ENCODE measurements at places on chromosomes 16 and 17. TPM values are rescaled to one million over a fixed set of nuclear protein-coding genes. Genes with fewer than 3 reads are reported as not detected.

The NKD1 gene
- 18.0 TPM for total RNA-seq

The TBC1D3E gene
- not detected for total RNA-seq

The ABCA10 gene
- 1.5 TPM for total RNA-seq

The FOXO3B gene
- total RNA-seq: 6.7 TPM

The IL4R gene
- total RNA-seq: 149 TPM

The FSCN2 gene
- not detected for total RNA-seq

The SLC52A1 gene
- total RNA-seq: not detected

The TPSAB1 gene
- 20.2 TPM for total RNA-seq

The KRT12 gene
- not detected for total RNA-seq

The CUEDC1 gene
- 36.8 TPM for total RNA-seq

The KRT31 gene
- not detected for total RNA-seq

The CDRT15 gene
- total RNA-seq: not detected

The ASPA gene
- 4.6 TPM for total RNA-seq

The CLEC19A gene
- not detected for total RNA-seq

The SUPT4H1 gene
- total RNA-seq: 50.5 TPM

The KCNAB3 gene
- total RNA-seq: 0.66 TPM

The PRSS22 gene
- not detected for total RNA-seq

The IRF8 gene
- total RNA-seq: 9.2 TPM

The ANKRD40CL gene
- total RNA-seq: not detected

The CDH15 gene
- total RNA-seq: not detected

The CNTNAP1 gene
- 46.8 TPM for total RNA-seq

The KCNH4 gene
- not detected for total RNA-seq

The C1QTNF1 gene
- 23.9 TPM for total RNA-seq

The PERCC1 gene
- total RNA-seq: not detected

The SLC12A3 gene
- total RNA-seq: not detected

The PRKCB gene
- total RNA-seq: 23.4 TPM

The PLD6 gene
- total RNA-seq: 15.3 TPM

The SYNGR3 gene
- 7.1 TPM for total RNA-seq

The GPR139 gene
- not detected for total RNA-seq

The MYL11 gene
- not detected for total RNA-seq

The AANAT gene
- total RNA-seq: not detected

The MAP2K6 gene
- 1.8 TPM for total RNA-seq

The APOH gene
- not detected for total RNA-seq

The IGFALS gene
- total RNA-seq: 1.2 TPM

The FAAP100 gene
- total RNA-seq: 24.1 TPM

The PVALEF gene
- not detected for total RNA-seq

The CES5A gene
- not detected for total RNA-seq

The KIF2B gene
- total RNA-seq: not detected

The ASIC2 gene
- 0.16 TPM for total RNA-seq

The PAM16 gene
- total RNA-seq: 52.7 TPM

The CTF1 gene
- total RNA-seq: 4.8 TPM

The DHRS7C gene
- not detected for total RNA-seq

The IRX5 gene
- not detected for total RNA-seq

The LPO gene
- total RNA-seq: not detected

The KRTAP9-4 gene
- total RNA-seq: not detected

The SOX9 gene
- total RNA-seq: 0.49 TPM
